ENCODE measurements at places on chromosomes 1 and 21.

DNA sequence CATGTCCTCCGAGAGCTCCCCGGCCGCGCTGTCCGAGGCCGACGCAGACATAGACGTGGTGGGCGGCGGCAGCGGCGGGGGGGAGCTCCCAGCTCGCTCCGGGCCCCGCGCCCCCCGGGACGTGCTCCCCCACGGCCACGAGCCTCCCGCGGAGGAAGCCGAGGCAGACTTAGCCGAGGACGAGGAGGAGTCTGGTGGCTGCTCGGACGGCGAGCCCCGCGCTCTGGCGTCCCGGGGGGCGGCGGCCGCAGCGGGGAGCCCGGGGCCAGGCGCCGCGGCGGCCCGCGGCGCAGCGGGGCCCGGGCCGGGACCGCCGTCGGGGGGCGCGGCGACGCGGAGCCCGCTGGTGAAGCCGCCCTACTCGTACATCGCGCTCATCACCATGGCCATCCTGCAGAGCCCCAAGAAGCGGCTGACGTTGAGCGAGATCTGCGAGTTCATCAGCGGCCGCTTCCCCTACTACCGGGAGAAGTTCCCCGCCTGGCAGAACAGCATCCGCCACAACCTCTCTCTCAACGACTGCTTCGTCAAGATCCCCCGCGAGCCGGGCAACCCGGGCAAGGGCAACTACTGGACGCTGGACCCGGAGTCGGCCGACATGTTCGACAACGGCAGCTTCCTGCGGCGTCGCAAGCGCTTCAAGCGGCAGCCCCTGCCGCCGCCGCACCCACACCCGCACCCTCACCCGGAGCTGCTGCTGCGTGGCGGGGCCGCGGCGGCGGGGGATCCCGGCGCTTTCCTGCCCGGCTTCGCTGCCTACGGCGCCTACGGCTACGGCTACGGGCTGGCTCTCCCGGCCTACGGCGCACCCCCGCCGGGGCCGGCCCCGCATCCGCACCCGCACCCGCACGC, 547 bp downstream of the FOXD2 start:
- no peak for DNase-seq

DNA sequence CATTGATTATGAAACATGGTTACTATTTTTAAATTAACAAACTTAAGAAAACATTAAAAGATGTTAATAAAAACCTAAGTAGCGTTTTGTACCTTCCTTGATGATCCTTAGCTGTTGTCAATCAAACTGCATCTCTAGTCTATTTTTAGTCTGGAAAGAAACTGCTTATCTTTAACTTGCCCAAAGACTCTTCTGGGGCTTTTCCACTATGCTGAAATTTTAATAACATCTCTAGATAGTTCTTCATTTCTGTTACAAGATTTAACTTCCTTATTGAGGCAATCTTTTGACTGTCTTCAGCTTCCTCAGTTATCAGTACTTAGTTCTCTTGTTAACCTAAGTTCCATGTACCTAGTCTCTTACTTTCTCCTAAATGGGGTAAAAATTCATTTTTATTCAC, 135.9 kb upstream of the HMCN1 start:
- DNase-seq, result no peak

- DNase-seq, result no peak
Observed at GRCh38 chr21:46606427-46606813, 1.5 kb upstream of the S100B start.

DNA sequence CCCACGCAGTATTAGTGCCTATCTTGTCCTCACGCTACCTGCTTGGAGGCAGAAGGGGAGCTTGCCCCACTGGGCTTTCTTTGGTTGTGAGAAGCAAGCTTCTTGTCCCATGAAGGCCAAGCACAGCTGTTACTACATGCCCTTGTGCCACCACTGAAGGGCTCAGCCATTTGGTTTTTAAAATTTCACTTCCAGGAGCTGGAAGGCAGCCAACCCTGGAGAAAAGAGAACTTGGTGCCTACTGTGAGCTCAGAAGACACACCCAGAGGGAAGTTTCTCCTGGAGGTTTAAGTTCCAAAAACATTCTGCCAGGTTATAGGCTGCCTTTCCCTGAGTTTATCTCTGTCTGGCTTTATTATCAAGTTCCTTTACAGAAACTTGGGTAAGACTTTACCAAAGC, 187.4 kb downstream of the SLC35F3 start:
- no peak for DNase-seq

GRCh38 chr1:44839576-44839975, 3.5 kb downstream of the PTCH2 start:
- no peak for DNase-seq

GRCh38 chr1:176177764-176178163, 29.3 kb downstream of the COP1 start:
- no peak for DNase-seq

Data from NCI-H2081 (cell line).